ENCODE measurements at places on chromosomes 5 and 9. TPM values are rescaled to one million over a fixed set of nuclear protein-coding genes. Genes with fewer than 3 reads are reported as not detected.

ADRB2 gene
- 1.9 TPM for polyA plus RNA-seq

NCBP1 gene
- 14.9 TPM for polyA plus RNA-seq

FOXD4L4 gene
- polyA plus RNA-seq, result not detected

RABL6 gene
- 12.3 TPM for polyA plus RNA-seq

SIL1 gene
- polyA plus RNA-seq, result 14.0 TPM

SLC22A5 gene
- 1.5 TPM for polyA plus RNA-seq

PPP3R2 gene
- not detected for polyA plus RNA-seq

SLC46A2 gene
- polyA plus RNA-seq, result 0.21 TPM

HNRNPA0 gene
- 21.0 TPM for polyA plus RNA-seq

TUBB4B gene
- 53.2 TPM for polyA plus RNA-seq

DNA sequence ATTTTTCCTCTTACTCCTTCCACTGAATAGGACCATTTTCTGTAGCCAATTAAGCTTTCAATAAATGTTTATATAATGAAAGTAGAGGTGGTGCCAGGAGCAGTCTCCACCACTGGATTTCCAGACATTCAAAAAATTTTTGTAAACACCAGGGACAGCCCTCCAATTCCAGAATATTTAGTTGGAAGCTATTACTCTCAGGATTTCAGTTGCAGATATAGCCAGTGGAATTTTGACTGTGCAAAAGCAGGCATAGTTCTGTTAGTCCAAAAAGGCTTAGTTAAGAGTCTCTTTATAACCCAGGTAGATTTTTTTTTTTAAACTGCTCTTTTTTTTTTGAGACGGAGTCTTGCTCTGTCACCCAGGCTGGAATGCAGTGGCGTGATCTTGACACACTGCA lies 138.1 kb upstream of the DMRT1 start:
- no peak overlapping the region for H3K27ac ChIP-seq
- no peak for DNase-seq
- peaks cover 32% of the 10 kb centered on the region for H3K27me3 ChIP-seq
- peaks cover 9% of the 10 kb centered on the region for H3K4me1 ChIP-seq
- no peaks in the 10 kb centered on the region for H3K36me3 ChIP-seq

- peaks cover 54% of the 10 kb centered on the region for H3K4me1 ChIP-seq
- no peak for DNase-seq
- no peak overlapping the region for H3K27ac ChIP-seq
- no peak overlapping the region for H3K4me3 ChIP-seq
Observed at GRCh38 chr5:173831196-173831914, 56.8 kb upstream of the CPEB4 start.

DNA sequence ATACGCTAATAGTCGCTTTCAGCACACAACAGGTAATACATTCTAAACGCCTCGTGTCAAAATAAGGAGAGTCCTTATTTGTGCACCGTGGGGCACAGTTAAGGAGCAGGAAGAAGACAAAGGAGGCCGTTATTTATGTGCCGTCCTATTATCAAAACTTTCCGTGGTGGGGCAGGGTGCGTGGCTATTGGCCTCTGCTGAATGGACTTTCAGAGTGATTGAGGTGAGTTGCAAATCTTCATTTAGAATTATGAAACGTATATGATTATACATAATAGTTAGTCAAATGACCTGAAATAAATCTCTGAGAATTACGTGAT lies 833 bp downstream of the C5orf24 start:
- peaks cover 21% of the 10 kb centered on the region for H3K4me1 ChIP-seq
- DNase-seq, result no peak

GRCh38 chr5:35476797-35477196 lies 140.9 kb upstream of the SPEF2 start:
- H3K36me3 ChIP-seq, result no peaks in the 10 kb centered on the region
- DNase-seq, result no peak
- peaks cover 6% of the 10 kb centered on the region for H3K4me1 ChIP-seq
- no peak overlapping the region for H3K27ac ChIP-seq
- no peaks in the 10 kb centered on the region for H3K27me3 ChIP-seq
- no peak overlapping the region for H3K4me3 ChIP-seq

DNA sequence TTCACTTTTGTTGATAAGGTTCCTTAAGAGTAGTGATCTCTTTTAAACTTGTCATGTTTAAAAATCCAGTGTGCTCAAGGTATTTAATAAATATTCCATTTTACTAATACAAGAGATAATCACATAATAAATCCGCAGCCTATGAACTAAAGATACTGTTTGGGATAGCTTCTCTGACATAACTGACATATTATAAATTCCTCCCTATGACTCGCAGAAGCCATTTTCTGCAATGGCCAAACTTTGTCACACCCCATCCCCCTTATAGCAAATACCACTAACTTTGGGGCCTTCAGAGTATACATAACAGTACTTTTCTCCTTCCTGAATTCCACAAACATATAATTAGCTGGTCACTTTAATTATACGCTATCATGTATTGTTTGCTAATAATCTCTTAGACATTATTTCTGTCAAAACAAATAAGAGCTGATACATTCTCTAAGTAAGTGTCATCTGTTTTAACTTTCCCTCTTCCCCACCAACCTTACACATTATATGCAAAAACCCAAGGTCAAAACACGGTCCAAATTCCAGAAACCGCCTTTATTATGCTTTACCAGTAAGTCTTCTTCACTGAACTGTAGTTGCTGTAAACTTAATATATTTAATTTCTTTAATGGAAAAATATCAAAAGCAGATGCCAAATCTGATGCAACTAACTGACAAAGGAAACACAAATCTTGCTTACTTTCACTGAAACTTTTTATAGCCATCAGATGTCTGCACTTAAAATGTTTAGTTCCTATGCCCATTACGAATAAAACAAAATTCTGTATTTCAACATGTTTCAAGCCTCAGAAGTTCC lies 971 bp downstream of the TMEM267 start:
- H3K27ac ChIP-seq, result peak overlapping the region; percentile 98
- DNase-seq, result no peak
- peaks cover 21% of the 10 kb centered on the region for H3K4me1 ChIP-seq
- H3K4me3 ChIP-seq, result peak overlapping the region; percentile 89
- no peaks in the 10 kb centered on the region for H3K27me3 ChIP-seq

- no peak for DNase-seq
- H3K27ac ChIP-seq, result no peak overlapping the region
- no peaks in the 10 kb centered on the region for H3K27me3 ChIP-seq
- H3K4me3 ChIP-seq, result no peak overlapping the region
- no peaks in the 10 kb centered on the region for H3K36me3 ChIP-seq
Observed at GRCh38 chr9:14203356-14204056, 110.4 kb downstream of the NFIB start.

- no peaks in the 10 kb centered on the region for H3K27me3 ChIP-seq
- no peak for DNase-seq
- H3K36me3 ChIP-seq, result no peaks in the 10 kb centered on the region
- H3K27ac ChIP-seq, result no peak overlapping the region
Observed at GRCh38 chr9:128735373-128735772, 11.4 kb upstream of the ZDHHC12 start.
